ENCODE measurements at places on chromosomes 5 and 9.
A peak's percentile ranks its signal among the peaks of the same experiment; 100 is the strongest.

- peak; percentile 73 for DNase-seq
These were observed 232.3 kb downstream of the GAS1 start for GRCh38 chr9:86714999-86715398.

DNA sequence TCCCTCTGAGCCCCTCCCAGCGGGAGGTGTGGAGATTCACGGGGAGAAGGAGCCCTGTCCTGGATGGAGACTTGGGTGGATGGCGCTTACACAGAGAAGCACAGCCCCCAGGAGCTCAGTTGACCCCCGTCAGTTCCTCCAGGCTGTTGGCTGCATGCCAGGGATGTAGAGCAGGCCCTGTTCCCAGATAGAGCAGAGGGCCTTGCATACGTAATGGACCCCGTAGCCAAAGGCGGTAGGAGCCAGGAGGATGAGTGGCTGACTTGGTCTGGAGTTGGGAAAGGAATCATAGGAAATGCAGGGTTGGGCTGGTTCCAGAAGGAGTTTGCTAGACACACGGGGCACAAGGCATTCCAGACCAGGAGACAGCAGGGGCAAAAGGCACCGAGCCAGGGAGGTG lies 2.5 kb downstream of the PMPCA start:
- DNase-seq: no peak

- no peak for DNase-seq
These were observed 18.1 kb downstream of the LCP2 start for GRCh38 chr5:170279459-170279817.

DNA sequence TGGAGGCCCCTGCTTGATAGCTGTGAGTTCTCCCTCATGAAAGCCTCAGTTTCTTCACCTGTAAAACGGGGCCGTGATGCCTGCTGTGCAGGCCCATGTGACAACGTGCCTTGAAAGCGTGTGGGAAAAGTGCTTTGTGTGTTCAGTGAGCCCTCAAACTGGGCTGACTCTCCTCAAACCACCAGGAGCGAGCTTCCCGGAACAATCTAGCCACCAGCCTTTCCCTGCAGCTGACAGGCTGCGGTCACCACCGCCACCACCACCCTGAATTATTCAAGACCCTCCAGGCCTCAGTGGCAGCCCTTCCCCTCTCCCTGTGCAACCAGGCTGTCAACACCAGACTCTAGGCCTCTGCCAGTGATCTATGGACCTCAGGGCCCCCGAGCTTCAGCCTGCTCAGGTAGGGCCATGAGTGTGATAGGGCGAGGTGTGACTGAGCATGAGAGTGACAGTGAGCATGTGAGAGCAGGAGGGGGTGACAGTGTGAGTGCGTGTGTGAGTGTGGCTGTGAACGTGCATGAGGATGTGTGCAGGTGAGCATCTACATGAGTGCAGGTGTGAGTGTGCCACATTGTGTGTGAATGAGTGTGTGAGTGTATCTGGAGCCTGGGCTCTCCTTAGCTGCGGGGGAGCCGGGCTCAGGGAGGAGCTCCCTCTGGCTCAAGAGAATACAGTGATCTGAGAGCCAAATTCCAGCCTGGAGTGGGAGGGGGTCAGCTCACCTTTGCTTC lies 53.3 kb upstream of the PSD2 start:
- no peak for DNase-seq

- peak; percentile 15 for DNase-seq
These were observed 66.0 kb upstream of the FCN1 start for GRCh38 chr9:134983506-134984371.

GRCh38 chr5:126603402-126603991 lies 2.8 kb downstream of the PHAX start:
- no peak for DNase-seq

DNA sequence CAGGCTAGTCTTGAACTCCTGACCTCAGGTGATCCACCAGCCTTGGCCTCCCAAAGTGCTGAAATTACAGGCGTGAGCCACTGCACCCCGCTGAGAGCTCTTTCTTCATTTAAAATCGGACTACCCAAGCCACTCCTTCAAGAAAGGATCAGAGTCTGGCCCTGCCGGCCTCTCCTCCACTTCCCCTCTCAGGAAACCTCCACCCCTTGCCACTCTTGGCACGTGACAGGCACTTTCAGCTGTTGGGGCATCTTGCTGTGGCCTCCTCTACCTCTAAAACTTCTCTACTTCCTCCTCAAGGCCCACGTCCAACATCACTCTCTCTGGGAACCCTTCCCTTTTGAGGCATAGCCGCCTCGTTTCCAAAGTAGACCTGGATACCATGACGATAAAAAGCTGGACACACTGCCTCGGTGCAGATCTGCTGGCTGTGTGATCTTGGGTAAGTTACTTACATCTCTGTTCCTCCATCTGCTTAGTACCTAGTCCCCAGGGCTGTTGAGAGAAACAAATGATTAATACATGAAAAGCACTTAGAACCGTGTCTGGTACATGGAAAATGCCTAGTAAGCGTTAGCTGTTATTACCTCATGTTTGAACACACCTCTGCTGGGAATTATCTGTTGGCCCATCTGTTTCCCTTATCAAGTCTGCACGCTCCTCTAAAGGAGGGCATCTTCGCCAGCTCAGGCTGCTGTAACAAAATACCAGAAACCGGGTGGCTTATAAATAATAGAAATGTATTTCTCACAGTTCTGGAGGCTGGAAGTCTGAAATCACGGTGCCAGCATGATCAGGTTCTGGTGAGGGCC lies 55.3 kb downstream of the SMIM23 start:
- no peak for DNase-seq

DNA sequence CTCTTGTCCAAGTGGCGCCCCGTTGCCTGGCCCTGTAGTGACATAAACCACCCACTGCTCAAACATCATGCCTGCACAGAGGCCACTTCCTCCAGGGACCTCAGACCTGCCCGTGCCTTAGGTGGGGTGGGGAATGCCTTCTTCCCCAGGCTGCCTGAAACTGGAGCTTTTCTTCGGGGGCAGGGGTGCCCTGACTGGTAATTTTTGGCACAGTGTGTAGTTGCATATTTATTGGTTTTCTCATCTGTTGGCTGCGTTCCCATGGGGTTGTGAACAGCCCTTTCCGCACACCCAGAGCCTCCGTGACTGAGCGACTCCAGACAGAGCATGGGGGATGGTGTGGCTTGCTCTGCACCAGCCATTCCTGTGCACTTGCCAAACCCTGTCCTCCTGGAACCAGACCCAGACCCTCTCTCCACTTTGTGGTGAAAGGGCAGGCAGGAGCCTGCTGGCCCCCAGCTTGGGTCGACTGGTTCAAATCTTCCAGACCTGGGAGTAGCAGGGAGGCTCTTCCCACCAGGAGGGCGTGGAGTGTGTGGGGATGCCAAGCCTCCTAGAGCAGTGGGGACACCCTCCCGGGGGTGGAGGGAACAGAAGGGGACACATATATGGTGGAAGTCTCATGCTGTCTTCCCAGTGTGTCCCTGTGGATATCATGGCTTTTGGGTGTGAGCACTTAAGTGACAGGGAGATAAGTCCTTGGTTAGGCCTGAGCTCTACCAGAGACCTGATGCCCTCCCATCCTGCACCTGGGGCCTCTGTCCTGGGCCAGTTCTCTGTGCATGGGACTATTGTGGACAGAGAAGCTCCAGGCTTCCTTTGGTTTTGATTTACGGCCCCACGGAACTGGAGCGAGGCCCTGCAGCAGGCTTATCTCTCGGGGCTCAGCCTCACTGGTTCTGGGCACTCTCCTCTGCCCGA lies 39.6 kb downstream of the WNK2 start:
- no peak for DNase-seq

All from right hindlimb (tissue), 1 donor.